ENCODE measurements at places on chromosomes 13 and 19.

DNA sequence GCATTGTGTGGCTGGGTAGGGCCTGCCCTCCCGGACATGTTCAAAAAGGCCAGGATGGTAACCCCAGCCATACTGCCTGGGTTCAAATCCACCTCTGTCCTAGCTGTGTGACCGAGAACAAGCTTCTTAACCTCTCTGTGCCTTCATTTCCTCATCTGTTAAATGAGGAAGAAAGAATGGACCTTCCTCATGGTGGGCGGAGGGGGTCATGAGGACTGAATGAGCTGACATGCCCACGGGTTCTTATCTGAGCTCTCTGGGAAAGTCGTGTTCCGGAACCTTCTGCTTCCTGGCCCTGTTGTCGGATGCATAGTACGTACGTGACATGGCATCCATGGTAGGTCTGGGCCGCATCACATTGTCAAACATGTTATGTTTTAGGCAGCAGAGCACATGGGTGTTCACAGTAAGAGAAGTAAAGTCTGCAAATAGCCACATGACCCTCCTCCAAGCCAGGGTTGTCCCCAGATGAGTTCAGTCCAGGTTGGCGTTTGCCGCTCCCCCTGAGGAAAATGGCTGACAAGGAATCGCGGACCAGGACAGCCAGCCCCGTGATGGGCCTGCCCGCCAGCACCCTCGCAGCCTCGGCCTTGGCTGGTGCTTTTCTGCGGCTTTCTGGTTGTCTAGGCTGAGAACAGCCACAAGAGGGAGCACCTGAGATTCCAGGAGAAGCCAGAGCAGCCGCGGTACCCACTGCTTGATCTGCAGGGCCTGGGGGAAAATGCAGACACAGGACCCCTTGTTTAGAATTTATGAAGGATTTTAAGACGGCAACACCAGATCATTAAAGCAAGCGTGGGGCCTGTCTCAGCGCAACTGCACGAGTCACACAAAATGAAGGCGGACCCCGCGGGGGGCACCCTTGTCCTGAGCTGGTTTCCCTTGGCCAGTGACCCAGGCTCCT lies 2.4 kb upstream of the NTN5 start:
- DNase-seq = peak; percentile 85

DNA sequence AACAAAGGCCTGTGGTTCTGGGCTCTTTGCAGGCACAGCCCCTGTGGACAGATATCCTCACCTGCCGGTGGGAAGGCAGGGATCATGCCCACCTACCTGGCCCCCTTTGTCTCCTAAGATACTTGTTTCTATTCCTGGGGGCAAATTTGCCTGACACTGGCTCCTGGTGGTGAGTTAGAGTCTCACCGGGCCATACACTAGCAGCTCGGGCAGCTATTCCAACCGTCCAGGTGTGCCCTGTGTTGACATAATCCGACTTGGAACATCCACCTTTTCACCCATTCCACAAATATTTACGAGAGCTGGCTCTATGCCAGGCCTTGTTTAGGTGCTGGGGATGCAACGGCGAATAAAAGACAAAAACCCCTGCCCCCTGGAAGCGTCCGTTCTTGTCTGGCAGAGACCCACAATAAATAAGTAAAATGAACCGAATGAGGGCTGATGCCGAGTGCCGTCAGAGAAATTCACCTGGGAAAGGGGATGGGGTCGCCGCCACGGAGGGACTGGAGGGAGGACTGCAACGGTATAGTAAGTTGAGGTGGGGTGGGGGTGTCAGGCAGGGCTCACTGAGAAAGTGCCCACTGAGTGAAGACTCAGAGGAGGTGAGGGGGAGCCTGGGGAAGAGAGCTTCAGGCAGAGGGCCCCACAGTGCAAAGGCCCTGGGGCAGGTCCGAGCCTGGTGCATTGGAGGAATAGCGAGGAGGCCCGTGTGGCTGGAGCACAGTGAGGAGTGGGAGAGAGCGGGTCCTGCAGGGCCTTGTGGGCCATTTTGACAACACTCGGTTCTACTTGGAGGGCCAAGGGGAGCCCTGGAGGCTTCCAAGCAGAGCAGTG lies 43.2 kb upstream of the RANBP3 start:
- no peak for DNase-seq

DNA sequence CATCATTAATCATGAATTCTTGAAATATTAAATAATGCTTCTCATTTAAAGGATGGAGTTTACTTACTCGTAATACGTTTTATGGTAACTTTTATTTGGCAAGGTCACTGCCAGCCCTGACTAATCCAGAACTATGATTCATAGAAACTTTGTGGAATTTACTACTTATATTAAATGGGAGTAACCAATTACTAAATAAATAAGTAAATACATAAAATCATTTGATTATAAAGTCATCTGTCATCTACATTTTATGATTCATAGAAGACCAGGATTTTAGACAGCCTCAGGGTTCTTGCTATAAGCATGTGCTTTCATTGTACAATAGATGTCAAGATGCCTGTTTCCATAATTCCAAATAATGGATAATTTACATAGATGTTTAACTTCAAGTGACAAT lies 611.1 kb downstream of the TBC1D4 start:
- no peak for DNase-seq

GRCh38 chr13:98103942-98104880 lies 38.7 kb upstream of the FARP1 start:
- DNase-seq = no peak

DNA sequence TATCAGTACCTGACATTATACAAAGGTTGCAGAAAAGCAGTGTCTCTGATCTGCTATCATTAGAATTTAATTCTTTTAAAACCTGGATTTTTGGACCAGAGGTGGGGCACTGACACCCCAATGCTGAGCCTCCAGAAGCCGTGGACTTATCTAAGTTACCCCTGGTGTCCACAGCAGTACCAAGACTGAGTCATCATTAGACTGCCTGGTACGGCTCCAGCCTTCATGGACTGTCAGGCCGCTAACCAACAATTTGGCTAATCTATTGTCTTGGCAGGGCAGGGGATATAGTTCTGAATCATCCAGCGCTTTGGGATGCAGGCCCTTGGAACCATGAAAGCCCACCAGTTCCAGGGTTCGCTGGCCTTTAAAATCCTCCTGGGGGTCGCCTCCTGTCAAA lies 78.3 kb downstream of the TSHZ3 start:
- no peak for DNase-seq

DNA sequence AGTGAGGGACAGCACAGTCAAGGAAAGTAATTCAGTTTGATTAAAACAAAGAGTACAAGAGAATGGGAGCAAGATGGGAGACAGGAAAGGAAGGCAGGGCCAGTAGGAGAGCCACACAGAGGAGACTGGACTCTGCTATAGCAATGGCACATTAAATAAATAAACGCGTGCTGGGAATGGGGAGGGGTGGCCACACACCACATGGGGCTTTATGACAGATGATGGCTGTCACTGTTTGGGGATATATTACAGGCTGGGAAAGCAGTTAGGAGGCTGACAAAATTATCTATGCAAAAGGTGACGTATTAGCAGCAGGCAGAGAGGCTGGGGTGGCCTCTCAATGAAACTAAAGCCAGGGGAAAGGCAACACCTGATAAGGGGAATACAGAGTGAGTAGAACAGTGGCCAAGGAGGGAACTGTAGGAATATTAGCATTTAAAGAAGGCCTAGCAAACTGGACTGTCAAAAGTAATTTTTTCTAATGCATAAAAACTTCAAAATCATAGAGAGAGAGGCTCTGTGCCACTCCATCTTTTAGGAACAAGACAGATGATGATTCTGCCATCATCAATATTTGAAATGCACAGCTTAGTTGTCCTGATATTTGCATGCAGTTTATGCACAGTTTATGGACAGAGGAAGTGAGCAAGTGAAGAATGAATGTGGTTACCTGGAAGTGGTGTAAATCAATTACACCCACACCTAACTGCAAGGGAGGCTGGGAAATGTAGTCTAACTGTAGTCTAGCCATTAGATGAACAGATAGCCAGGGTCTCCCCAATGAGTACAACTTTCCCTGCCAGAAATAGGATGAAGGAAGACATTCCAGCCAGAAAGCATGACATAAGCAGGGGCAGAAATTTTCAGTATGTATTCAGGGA lies 346.5 kb downstream of the FOXO1 start:
- peak; percentile 26 for DNase-seq

DNA sequence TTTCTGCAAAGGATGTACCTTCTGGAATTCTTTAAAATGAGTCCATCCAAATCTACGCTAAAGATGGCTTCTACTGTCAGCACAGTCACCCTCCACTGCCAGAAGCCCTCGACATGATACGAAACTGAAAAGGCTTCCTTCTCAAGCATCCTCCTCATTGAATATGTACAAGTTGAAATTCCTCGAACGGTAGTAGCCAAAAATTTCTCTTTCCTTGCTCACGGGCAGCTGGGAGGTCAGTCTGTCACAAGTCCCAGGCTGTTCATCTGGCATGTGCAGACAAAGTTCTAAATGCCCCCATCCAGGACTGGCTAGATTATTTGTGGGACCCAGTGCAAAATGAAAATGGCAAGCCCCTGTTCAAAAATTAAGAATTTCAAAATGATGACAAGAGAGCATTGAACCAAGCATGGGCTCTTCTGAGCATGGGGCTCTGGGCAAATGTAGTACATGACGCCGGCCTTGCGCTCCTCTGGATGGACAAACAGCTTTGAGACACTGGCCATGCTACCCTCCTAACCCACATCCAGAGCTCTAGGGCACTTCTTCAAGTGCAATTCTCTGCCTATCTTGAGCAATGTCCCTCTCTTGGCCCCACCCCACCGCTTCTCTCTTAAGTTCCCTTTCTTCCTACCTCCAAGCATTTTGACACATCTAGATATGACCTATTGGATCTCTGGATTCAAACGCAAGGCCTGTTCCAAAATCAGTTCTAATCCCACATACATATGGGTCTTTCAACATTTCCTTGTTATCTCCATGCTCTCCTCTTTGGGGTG lies 78.9 kb upstream of the FLT1 start:
- no peak for DNase-seq

GRCh38 chr13:98675066-98675465 lies 77.4 kb downstream of the SLC15A1 start:
- DNase-seq = no peak

DNA sequence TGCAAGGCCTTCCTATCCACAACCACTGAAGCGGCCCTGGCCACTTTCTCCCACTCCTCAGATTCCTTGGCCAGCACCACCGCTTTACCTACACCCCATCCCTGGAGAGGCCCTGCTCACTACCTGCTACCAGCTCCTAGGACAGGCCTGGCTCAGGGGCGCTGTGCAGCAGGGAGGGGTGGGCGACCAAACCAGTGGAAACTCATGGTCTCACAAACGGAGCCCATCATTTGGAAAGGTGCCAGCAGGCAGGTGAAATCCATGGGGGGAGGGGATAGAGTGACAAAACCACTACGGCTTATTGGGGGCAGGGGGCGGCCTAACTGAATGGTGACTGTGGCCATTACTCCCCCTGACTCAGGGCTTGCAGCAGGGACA lies 27.6 kb downstream of the C19orf47 start:
- no peak for DNase-seq

GRCh38 chr13:38417727-38418126 lies 68.1 kb downstream of the UFM1 start:
- DNase-seq = no peak

DNA sequence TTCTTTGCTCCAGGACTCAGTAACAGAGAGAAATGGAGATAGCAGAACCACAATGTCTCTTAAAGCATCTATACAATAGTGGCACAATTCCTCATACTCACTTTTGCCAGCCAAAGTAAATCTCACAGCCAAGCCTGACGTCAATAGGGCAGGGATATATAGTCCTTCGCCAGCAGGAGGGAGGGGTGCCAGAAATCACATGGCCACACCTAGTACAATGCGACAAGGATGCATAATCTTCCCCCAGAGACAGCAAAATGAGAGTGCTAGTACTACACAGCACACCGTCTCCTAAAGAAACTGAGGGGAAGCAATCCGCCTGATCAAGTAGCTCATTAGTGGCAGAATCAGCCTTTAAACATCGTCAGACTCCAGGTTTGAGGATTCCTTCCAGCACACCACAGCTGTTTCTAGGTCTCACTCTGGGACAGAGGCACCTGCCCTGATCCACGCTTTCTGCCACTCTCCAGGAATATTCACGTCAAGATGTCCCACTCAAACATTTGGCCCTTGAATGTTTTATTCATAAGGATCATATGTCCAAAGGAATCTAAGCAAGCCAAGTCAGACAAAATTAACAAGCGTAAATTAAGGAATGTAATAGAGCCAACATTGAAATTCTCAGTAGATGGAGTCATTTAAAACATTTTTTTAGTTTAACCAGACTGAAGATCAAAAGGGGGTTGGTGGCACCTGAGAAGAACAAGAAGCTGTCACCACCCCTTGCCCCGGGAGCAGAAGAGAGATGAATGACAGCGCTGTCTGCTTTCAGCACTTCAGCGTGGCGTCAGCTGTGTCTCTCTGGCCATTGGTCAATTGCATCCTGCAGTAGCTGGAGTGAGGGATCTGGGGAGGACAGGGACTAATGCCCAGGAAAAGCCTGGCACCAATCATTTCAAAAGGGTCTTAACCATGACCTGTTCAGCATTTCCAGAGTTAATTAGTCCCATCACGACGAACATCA lies 63.5 kb upstream of the SERP2 start:
- no peak for DNase-seq

DNA sequence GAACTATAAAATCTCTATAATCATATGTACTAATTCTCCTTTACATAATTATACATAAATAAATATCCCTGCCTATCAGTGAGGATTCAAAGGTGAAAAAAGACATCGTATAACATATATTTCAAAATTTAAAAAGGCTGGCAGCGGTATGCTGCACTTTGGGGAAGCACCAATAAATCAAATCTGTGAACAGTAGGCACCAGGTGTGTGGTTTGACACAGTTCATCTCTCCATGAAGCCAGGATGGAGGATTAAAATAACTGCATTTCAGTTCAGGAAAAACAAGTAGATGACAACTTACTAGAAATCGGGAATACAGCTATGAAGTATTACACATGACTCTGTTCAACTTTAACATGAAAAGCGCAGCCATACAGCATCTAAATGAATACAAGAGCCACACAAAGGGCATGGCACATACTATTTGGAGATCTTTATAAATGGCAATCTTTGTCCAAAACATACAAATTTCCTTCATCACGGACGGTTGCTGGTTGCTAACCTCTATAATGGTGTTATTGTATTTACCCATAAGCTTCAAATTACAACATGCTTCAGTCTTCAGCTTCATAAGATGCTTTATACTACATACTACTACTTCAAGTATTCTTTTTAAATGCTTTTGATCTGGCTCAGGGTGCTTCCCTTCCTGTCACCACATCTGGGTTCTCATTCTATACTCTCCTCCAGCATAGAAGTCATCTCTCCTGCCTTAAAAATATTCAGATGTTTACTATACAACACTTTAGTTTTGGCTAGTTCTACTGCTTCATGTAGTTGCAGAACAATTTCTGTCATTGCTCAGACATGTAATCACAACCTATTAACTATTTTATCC lies 128.7 kb downstream of the KLF12 start:
- no peak for DNase-seq

- peak; percentile 12 for DNase-seq
Measured at GRCh38 chr13:99601535-99601934, 100.3 kb downstream of the TM9SF2 start.

- no peak for DNase-seq
Measured at GRCh38 chr13:41697578-41697977, 240.2 kb downstream of the RGCC start.
